ENCODE measurements at places on chromosomes 2 and 18. TPM values are rescaled to one million over a fixed set of nuclear protein-coding genes. Genes with fewer than 3 reads are reported as not detected.

Gene LRP2
- total RNA-seq = 0.02 TPM

Gene SLC23A3
- 0.12 TPM for total RNA-seq

Gene CTAGE1
- not detected for total RNA-seq

GRCh38 chr2:216694826-216695217 is 527 bp downstream of the IGFBP5 start:
- no peak for DNase-seq

GRCh38 chr18:34223164-34223892 is 1.4 kb downstream of the NOL4 start:
- DNase-seq = no peak

DNA sequence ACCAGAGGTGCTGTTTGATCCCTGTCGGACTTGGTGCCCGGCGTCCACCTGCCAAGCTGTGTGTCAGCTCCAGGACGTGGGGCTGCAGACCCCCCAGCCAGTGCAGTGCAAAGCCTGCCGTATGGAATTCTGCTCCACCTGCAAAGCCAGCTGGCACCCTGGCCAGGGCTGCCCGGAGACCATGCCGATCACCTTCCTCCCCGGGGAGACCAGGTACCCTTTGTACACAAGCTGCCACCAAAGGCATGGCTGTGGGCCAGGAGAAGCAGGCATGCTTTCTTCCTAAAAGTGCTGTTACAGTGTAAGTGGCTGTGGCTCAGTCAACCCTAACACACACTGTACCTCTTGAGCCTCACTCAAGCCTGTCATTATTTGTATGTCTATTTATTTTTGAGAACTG is 103.3 kb downstream of the RNF144A start:
- DNase-seq = no peak

DNA sequence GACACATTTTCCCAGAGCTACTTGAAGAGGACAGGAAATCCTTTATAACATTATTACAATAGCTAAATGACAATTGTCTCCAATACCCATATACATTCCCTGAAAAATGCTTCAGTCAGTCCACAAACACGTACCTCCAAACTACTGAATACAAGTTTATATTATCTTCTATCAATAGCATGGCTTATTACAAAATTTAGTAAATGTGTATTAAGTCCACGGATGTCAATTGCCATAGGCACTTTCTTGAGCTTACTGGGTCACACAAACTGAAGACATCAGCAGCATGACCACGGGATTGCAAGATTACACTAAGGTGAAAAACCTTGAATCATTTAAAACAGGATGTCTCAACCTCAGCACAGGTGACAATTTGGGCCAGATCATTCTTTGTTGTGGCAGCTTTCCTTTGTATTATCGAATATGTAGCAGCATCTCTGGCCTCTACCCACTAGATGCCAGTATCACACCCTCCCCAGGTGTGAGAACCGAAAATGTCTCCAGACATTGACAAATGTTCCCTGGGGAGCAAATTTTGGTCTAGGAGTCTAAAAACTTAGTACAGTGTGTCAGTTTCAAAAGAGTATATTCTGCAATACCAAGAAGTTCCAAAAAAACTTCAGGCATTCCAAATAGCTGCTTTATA is 1.4 kb downstream of the MBD2 start:
- DNase-seq = no peak

- no peak for DNase-seq
Measured at GRCh38 chr2:77552956-77553355, 30.8 kb upstream of the LRRTM4 start.

Measured in psoas muscle (tissue), 8 donors.